Stomach (tissue), 19 donors: ENCODE measurements at places on chromosomes 12 and 14. TPM values are rescaled to one million over a fixed set of nuclear protein-coding genes. Genes with fewer than 3 reads are reported as not detected.

- H3K36me3 ChIP-seq = no peaks in the 10 kb centered on the region
- DNase-seq = no peak
- peak overlapping the region; percentile 82 for H3K27ac ChIP-seq
- peaks cover 45% of the 10 kb centered on the region for H3K4me1 ChIP-seq
Measured at GRCh38 chr14:91366749-91367148, 50.9 kb downstream of the CCDC88C start.

The ZC3H10 gene
- total RNA-seq = 4.3 TPM

DNA sequence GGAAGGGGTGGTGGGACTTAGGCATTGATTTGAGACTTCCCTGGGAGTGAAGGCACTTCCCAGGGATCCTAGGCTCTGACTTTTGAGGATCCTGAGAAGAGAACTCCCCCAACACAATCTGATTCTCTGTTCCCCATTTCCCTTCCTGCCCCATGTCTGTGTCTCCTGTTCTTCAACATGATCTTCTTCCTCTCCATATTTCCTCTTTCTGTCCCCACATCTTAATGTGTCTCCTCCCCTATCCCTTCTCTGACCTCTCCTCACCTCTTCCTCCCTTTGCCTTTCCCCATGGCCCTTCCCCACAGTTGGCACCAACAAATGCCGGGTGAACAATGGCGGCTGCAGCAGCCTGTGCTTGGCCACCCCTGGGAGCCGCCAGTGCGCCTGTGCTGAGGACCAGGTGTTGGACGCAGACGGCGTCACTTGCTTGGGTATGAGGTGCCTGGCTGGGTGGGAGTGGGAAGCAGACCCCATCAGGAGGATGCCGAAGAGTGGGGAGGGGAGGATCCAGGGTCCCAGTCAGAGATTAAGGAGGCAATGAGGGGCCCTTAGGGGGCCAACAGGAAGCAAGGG, 15.2 kb upstream of the LRP1-AS start:
- H3K27ac ChIP-seq = no peak overlapping the region
- peaks cover 5% of the 10 kb centered on the region for H3K4me1 ChIP-seq
- peaks cover 100% of the 10 kb centered on the region for H3K36me3 ChIP-seq
- no peak for DNase-seq
- H3K4me3 ChIP-seq = no peak overlapping the region
- no peaks in the 10 kb centered on the region for H3K27me3 ChIP-seq

GRCh38 chr12:44367136-44367535, 509.0 kb downstream of the NELL2 start:
- no peak for DNase-seq
- no peaks in the 10 kb centered on the region for H3K27me3 ChIP-seq
- no peak overlapping the region for H3K4me3 ChIP-seq
- no peak overlapping the region for H3K27ac ChIP-seq
- H3K4me1 ChIP-seq = no peaks in the 10 kb centered on the region

DNA sequence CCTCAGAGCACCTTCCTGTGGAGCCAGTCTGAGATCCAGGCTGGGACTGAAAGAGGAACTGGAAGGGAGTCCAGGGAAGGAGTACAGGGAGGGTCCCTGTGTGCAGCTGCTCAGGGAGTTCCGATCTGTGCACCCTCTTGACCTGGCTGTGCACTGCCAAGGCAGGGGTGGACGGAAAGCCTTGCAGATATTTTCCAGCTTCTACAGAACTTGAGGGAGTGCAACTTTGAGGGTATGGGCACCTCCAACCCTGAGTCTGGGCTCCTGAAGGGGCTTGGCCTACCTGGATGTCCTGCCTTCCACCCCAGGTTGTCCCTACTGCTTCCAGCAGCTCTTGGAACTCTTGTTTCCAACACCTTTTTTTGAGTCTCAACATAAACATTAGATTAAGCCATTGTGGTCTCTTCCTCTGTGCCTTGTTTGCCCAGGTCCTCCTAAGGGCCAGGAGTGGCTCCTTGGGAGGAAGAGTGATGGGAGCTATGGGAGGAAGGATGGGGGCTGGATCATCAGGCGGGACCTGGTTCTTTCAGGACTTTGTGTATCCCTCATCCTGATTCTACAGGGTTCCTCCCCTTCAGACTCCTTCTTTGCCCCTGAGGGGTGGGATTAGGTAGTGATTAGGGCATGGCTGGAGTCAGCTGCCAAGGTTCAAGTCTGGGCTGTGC, 3.5 kb downstream of the KRT7 start:
- no peaks in the 10 kb centered on the region for H3K36me3 ChIP-seq
- H3K27me3 ChIP-seq = peaks cover 20% of the 10 kb centered on the region
- H3K4me3 ChIP-seq = no peak overlapping the region
- no peak for DNase-seq

DNA sequence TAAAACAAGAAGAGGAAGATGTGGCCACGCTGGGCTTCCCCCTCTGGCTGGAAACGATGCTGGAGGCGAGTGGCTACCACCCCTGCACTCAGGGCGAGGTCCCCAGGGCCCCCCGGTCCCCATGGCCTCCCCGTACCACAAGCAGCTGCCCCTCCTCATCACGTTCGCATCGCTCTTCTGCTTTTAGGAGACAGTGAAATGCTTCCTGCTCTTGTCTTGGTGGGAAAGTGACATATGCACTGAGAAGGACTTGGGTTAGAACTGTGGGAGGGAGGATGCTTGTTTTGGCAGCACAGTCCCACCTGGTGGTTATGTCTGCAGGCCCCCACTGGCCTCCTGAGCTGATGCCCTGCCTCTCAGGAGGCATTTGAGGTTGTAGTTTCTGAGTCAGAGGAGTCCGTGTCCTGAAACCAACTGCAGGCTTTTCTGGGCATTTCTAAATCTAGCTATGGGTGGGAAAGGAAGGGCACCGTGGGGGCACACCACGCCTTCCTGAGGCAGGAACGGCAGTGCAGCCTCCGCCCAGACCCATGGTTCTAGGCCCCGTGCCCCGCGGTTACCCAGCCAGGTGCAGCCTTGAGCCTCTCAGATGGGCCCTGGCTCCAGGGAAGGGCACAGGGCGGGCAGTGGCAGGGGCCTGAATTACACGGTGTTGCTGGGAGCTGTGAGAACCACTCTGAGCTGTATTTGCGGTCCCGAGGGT, 139.3 kb downstream of the ADGRD1 start:
- no peak overlapping the region for H3K27ac ChIP-seq
- peaks cover 5% of the 10 kb centered on the region for H3K4me1 ChIP-seq
- no peaks in the 10 kb centered on the region for H3K27me3 ChIP-seq
- no peaks in the 10 kb centered on the region for H3K36me3 ChIP-seq
- no peak for DNase-seq
- H3K4me3 ChIP-seq = no peak overlapping the region

DNA sequence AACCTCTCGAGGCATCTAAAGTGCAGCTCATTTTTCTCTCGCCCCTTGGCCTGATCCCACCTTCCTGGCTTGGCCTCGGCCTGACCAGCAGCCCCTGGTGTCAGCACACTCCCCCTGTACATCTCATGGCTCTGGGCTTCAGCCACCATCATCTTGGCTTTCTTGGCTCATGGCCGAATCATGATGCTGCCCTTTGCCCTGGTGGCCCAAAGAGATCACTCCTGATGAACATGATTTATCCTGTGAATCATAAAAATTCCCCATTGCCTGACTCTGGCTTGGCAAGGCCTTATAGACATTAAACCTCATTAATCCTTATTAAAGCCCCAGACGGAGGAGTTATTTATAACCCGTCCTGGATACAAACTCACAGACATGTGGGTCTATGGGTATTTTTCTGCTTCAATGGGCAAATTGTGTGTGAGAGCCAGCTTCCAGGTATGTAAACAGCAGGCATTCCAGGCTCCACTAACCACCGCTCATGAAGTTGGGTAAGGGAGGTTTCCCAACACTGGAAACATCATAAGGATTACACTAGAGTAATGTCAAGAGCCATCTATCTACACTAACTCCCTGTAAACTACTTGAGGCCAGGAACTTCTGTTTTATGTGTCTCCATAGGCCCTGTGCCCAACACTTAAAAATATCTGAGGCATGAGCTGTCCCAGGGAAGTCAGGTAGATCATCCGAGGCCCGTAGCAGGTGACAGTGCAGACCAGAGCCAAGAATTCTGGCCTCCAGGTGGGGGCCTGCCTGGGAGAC, 171.2 kb downstream of the TTC8 start:
- H3K4me1 ChIP-seq = no peaks in the 10 kb centered on the region
- H3K36me3 ChIP-seq = no peaks in the 10 kb centered on the region

DNA sequence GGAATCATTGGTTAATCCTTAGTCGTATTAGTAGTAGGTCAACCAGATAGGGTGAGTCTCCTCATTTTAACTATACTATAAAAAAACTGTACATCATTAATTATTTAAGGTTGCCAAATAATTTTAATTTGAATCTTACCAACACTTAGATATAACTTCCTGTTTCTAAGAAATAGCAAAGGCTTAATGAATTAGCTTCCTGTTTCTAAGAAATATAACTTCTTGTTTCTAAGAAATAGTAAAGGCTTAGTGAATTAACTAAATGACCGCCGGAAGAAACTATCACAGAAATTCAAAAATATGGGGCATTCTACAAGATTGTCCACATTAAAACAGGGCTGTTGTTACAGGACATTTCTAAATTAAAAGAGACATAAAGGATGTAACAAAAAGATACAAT, 392.9 kb upstream of the FOXG1 start:
- no peak overlapping the region for H3K27ac ChIP-seq
- no peaks in the 10 kb centered on the region for H3K27me3 ChIP-seq
- no peaks in the 10 kb centered on the region for H3K4me1 ChIP-seq
- no peak overlapping the region for H3K4me3 ChIP-seq

- DNase-seq = no peak
- no peak overlapping the region for H3K4me3 ChIP-seq
- no peak overlapping the region for H3K27ac ChIP-seq
- peaks cover 9% of the 10 kb centered on the region for H3K4me1 ChIP-seq
- no peaks in the 10 kb centered on the region for H3K27me3 ChIP-seq
Measured at GRCh38 chr14:95475540-95476240, 40.8 kb downstream of the SYNE3 start.

- no peaks in the 10 kb centered on the region for H3K4me1 ChIP-seq
- no peak overlapping the region for H3K4me3 ChIP-seq
- DNase-seq = no peak
- H3K36me3 ChIP-seq = no peaks in the 10 kb centered on the region
- no peak overlapping the region for H3K27ac ChIP-seq
Measured at GRCh38 chr12:110088936-110089335, 35.2 kb upstream of the IFT81 start.

- no peak for DNase-seq
- H3K4me1 ChIP-seq = peaks cover 5% of the 10 kb centered on the region
- H3K36me3 ChIP-seq = peaks cover 88% of the 10 kb centered on the region
Measured at GRCh38 chr12:113230315-113231234, 9.3 kb downstream of the TPCN1 start.

The ATXN3 gene
- total RNA-seq = 43.9 TPM

DNA sequence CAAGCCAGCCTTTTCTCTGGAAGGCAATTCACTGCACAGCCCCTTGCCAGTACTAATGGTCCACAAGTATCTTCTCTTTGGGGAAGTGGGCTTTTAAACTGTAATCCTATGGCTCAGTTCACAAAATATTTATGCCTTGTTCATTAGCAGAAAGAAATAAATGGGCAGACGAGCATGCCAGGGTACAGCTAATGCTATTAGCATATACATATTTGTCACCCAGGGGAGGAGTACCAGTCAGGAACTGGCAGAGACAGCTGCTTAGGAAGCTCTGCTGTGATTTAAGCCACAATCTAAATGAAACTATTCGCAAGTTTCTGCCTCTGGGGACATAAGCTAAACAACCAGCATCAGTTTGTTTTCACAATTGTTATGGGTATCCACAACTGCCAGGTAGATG, 113.4 kb upstream of the CCDC198 start:
- no peak for DNase-seq
- H3K27ac ChIP-seq = no peak overlapping the region
- H3K27me3 ChIP-seq = no peaks in the 10 kb centered on the region
- H3K4me3 ChIP-seq = no peak overlapping the region
- H3K36me3 ChIP-seq = no peaks in the 10 kb centered on the region

- H3K4me1 ChIP-seq = peaks cover 29% of the 10 kb centered on the region
- no peak overlapping the region for H3K27ac ChIP-seq
- H3K27me3 ChIP-seq = no peaks in the 10 kb centered on the region
Measured at GRCh38 chr12:132904718-132905328, 17.4 kb upstream of the CHFR start.

DNA sequence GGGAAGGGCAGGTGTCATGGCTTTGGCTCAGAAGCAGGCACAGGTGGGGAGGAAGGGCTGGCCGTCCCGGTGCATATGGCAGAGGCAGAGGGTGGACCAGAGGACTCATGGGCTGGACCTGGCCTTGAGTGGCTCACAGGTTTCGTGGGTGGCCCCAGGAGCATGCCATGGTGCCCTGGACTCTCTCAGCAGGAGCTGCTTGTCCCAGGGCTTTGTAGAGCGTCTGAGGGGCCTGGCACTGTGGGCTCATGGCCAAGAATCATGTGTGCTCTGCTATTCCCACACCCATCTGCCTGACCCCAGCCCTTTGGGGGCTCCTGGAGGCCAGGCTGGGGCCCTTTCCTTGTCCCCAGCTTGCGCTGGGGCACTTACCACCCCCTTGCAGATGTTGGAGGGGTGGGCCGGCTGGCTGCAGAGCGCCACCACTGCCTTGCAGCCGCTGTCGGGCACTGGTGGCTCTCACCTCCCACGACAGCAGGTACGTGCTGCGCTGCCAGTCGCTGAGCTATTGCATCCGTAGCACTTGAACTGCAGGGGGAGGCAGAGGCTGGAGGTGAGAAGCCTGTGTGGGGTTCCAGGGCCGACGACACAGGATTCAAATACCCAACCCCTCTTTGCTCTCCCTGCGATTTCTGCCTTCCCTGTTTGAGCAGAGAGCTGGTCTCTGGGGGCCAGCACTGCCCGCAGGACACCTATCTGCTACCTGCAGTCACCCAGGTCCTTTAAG, 187.4 kb upstream of the PRMT8 start:
- H3K4me3 ChIP-seq = no peak overlapping the region
- H3K27me3 ChIP-seq = peaks cover 50% of the 10 kb centered on the region
- no peak for DNase-seq

GRCh38 chr12:24470050-24470449, 478.9 kb downstream of the BCAT1 start:
- no peak overlapping the region for H3K27ac ChIP-seq
- no peaks in the 10 kb centered on the region for H3K36me3 ChIP-seq
- H3K4me3 ChIP-seq = no peak overlapping the region

DNA sequence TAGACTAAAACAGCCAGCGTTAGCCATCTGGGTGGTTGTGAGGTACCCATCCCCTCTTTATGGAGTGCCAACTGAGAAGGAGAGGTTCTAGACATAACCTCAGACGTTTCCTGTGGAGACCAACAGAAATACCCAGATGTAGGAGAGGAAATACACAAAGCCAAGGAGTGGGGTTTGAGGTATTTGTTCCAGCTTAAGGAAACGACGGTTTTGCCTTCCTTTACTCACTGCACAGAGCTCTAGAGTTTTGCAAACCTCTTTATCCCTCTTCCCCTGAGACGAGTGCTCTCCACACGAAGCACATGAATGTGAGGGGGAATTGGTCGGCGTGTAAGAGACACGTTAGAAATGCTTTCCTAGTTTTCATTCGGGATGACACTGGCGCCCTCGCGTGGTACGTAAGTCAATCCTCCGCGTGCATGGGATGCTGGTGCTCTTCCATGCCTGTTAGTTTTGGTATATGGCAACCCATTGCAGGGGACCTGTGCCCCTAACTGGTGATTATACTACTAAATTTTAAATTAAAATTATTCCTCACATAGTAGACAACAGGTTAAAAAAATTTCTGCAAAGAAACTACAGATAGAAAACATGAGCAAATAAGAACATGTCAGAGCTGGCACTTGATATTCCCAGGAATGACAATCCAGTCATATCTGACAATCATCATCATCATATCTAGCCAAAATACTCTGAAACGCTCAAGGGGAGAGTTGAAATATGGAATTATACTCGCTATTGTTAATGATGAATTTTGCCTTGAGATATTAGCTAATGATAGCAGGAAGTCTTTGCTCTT, 121.7 kb downstream of the PPM1H start:
- H3K4me1 ChIP-seq = peaks cover 4% of the 10 kb centered on the region
- no peaks in the 10 kb centered on the region for H3K27me3 ChIP-seq
- H3K36me3 ChIP-seq = no peaks in the 10 kb centered on the region
- no peak overlapping the region for H3K4me3 ChIP-seq
- no peak overlapping the region for H3K27ac ChIP-seq
- DNase-seq = peak; percentile 61

The AHNAK2 gene
- total RNA-seq = 33.8 TPM
